ENCODE measurements at places on chromosomes 5 and 9. TPM values are rescaled to one million over a fixed set of nuclear protein-coding genes. Genes with fewer than 3 reads are reported as not detected.

DNA sequence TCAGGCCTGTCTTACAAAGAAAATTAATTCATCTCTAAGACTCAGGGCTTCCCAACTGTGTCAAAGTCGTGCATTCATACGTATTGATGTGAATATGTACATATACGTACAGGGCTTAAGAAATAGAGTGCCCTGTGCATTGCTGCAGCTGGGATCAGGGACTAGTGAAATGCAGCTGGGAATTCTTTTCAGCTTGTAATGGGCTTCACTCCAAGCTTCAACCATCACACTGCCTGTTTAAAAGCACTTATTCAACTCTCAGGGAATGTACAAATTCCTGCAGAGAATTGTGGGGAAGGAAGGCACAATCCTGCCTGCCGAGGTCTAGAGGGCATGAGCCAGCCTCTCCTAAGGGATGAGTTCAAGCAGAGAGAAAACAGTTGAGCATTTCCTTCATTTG lies 59.6 kb upstream of the MAN2A1 start:
- DNase-seq: no peak
- no peak overlapping the region for H3K27ac ChIP-seq
- H3K27me3 ChIP-seq: peaks cover 2% of the 10 kb centered on the region
- H3K36me3 ChIP-seq: no peaks in the 10 kb centered on the region

DNA sequence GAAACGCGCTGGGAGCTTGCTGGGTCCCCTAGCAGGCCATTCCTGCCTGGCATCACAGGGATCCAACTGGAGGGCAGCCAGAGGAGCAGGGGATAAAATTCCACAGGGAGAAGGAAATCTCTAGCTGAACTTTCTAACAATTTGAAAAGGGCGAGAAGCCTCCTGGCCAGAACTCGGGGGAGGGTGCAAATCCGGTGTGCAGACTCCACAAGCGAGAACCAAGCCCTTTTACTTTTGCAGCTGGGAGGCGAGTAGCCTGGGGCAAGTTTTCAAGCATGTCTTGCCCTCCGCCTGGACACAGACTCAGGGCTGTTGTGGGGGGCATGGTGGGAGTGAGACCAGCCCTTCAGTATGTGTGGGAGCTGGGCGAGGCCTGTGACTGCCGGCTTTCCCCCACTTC lies 14.3 kb upstream of the POU5F2 start:
- no peak for DNase-seq
- no peak overlapping the region for H3K27ac ChIP-seq
- peaks cover 7% of the 10 kb centered on the region for H3K4me1 ChIP-seq
- no peak overlapping the region for H3K4me3 ChIP-seq

DNA sequence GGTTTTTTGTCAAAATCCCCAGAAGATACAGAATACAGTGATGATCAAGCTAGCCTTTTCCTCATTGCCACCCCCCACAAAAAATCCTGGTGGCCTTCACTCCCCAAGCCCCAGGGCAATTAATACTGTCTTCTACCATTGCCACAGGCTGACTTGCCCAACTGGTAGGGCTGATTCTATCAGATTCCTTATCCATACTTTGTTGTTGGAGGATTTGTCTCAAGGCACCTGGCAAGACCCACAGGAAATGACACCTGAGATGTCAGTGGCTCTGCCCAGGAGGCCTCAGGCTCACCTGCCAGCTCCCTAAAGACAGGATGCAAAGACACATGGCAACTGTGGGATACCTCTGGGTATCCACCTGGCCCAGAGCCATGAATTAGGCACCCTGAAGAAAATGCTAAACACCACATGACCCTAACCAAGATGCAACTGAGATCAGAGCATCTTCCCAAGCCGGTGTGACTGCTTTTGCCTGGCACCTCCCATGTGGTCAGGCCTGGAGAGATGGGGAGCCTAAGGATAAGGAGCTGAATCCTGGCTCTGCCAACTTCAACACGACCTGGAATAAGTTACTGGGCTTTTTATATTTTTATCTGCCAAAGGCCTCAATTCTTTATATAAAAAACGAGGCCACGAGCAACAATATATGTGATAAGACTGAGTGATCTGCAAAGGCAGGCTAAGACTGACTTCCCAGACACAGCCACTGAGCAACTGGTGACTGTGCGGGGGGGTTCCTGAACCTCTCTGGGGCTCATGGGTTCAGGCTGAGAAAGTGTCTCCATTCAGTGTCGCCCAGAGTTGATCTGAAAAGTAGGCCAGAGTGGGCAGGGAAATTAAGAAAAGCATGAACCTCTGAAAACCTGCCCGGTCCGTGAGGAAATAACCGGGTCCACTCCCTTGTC lies 944 bp downstream of the ATOX1 start:
- H3K4me1 ChIP-seq: peaks cover 52% of the 10 kb centered on the region
- H3K36me3 ChIP-seq: no peaks in the 10 kb centered on the region
- peak overlapping the region; percentile 94 for H3K27ac ChIP-seq
- peak; percentile 25 for DNase-seq
- H3K4me3 ChIP-seq: peak overlapping the region; percentile 96

Gene TRPM6
- not detected for polyA plus RNA-seq
